ENCODE measurements at places on chromosomes 6 and 20.

DNA sequence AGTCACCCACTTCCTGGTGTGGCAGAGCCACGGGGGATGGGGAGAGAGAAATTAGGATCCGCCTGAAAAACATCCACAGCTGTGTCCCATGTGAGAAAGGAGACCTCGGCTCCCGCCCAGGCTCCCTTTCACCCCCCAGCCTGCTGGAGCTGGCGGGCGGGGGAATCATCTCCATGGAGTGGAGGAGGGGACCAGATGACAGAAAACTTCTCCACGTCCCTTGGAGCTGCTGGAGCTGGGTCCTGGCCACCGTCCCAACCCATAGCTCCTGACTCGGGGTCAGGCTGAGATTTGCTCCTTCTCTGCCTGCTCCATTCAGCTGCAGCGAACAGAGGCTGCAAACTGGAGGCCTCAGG is 113.8 kb downstream of the CEBPB start:
- no peak for DNase-seq

DNA sequence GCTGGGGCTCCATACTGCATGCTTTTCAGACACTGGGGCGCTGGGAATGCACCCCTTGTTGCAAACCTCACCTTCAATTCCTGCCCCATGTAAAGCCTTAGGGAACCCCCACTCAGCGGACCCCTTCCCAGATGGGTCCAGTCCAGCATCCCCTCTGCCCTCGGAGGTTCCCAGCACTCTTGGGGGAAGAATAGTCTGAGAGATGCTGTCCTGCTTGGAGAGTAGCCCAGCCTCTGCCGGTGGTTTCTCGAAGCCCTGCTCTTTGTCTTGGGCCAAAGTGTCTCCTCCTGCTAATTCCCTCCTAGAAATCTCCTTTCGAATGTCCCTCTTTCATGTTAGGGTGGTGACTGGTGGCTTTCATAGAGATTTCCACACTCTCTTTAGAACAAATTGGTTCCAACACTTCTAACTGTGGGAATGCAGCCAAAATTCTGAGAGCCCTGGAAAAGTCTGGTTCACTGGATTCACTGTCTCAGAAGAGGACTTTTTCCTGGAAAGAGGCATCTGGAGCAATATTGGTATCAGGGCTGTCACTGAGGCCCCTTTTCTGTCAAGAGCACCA is 24.9 kb upstream of the SULF2 start:
- DNase-seq, result no peak

- no peak for DNase-seq
Observed at GRCh38 chr20:63961664-63962425, 5.6 kb upstream of the UCKL1 start.

- DNase-seq, result no peak
Observed at GRCh38 chr6:137013738-137014602, 30.8 kb downstream of the IL20RA start.

- DNase-seq, result no peak
Observed at GRCh38 chr6:56757588-56757984, 114.9 kb upstream of the DST start.

DNA sequence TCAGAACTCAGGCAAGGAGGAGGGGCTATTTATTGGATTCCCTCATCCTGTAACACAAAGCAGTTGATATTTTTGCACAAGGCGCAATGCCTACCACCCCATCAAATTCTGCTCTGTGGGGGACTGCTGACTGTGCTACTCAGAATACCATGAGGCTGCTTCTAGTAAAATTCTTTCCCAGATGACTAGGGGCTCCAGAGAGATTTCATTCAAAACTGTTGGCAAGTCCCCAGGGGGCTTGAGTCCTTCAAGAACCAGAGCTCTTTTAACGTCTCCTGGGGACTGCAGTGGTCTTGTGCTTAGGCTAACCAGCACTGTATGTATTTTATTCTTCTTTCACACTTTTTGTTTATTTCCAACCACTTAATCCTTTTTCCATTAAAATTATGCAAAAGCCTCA is 365.9 kb upstream of the AGPAT4 start:
- no peak for DNase-seq

GRCh38 chr6:138689849-138690248 is 83.7 kb upstream of the CCDC28A start:
- no peak for DNase-seq

DNA sequence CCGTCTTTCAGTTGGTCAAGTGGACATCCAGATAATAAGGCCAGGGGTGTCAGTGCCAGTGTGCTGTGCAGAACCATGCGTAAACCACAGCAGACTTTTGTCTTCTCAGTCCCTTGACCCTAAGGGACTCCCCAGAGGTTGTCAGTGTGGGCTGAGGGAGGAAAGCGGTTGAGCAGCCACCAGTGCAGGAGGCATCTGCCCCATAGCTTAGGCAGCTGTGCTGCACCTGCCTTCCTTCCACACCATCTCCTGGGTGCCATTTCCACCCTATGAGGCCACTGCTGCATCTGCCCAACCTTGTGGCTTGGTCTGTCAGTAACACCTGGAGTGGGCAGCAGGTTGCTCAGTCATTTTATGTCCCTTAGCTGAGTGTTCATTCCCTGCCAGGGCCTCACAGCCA is 26.0 kb downstream of the PRPF6 start:
- DNase-seq, result no peak

GRCh38 chr20:45044084-45044573 is 56.8 kb downstream of the KCNS1 start:
- no peak for DNase-seq

GRCh38 chr20:56467968-56468315 is 485 bp upstream of the RTF2 start:
- DNase-seq, result no peak

DNA sequence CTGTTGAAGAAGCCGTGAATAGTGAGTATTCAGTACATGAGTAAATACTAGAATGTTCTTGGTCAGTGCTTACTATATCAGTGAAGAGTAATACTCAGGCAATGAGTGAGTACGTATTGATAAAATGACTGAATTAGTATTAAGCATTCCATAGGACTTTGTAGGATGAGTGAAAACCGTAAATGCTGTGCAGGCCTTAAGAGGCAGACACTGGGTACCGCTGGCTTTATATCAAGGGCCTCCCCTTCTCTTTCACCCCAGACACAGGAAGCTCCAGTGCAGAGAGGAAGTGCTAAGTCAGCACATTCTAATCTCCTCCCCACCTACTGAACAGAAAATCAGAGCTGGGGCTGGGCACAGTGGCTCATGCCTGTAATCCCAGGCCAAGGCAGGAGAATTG is 24.2 kb downstream of the POFUT1 start:
- DNase-seq, result no peak

DNA sequence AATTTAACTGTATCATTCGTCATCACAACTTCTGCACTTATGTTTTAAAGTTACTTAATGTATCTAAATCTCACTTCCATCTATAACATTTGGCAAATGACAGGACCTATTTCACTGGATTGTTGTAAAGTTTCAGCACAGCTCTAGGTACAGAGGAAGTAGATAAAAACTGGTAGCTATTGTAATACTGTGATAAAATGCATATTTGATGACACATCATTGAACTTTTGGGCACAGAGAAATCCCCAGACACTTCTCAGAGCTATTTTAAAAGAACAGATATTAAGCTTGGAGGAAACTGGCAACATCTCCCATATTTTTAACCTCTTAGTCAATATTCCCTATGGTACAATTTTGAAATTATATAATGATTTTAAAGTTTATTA is 138.7 kb downstream of the RFPL4B start:
- no peak for DNase-seq

DNA sequence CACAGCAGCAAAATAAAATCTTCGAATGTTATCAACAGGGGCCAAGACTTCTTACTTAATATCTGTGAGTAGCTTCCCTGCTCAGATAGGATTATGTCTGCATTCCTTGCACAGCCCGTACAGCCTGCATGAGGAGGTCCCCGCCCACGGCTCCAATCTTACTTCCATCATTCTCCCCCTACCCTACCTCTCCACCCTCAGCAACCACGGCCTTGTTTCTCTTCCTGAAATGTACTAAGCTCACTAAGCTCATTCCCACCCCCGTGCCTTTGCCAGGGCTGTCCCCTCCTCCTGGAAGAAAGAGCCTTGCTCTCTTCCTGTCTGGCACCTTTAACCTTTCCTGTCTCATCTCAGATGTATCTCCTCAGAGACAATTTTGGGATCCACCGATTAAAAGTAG is 120.4 kb downstream of the BCAS1 start:
- no peak for DNase-seq

GRCh38 chr6:116500969-116501433 is 10.4 kb upstream of the CALHM5 start:
- DNase-seq, result no peak

DNA sequence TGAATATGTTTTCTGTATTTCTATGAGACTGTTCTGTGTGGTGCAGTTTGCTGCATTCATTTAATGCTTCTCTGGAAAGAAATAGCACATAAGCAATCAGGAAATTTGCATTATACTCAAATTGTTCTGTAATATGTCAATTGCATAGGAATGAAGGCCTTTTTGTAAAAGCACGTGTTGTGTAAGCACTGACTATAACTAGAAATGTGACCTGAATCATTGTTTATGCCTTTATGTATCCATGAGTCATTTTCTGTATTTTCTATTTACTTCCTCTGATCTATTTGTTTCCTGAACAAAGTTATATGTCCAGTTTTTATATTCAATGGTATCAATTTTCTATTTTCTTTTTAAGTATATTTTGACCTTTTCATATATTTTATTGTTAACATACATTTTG is 1455.3 kb downstream of the GRIK2 start:
- DNase-seq, result no peak

GRCh38 chr6:3291346-3291745 is 32.6 kb downstream of the PSMG4 start:
- DNase-seq, result no peak

DNA sequence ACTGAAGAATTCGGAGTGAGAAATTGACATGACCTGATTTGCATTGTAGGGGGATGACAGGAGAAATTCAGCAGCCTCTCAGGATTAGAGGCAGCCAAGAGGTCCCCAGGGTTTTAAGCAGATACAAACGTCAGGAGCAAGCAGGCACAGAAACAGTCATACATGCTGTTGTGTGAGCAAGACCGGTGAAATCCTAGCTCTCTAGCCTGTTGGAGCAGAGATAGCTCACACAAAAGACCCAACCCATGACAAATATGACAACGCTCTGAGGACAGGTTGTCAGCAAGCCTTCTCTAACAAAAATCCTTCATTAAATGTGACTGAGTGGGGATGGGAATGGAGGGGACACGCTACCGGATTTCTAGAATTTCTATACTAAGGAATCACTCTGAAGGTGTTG is 23.0 kb upstream of the AKAP12 start:
- no peak for DNase-seq

DNA sequence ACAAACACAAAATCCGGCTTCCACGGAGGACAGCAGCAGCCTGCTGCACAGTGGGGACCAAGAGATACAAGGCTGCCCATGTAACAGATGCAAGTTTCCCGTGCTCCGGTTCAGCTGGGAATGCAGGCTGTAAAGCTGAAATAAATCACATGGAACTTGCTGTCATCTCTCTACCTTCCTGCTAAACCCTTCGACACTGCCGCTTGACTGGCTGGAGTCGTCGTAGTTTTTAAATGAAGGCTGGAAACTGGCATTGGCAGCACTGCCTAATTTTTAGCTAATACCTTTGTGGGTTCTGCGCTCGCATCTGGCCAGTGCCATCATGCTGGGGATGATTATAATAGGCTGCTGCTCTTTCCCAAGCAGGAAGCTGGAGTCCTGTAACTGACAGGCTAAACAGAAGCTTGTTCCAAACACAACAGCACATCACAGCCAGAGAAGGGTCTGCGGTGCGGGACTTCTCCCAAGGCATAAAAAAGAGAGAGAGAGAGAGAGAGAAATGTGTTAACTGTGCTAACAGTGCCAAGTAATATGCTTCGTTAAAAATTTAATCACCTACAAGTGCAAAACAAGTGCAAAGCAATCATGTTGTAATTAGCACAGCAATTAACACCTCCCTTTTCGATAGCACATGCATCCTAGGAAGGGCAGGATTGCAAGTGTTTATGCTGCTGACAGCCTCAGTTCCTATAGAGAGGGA is 146.1 kb downstream of the TFAP2A start:
- DNase-seq, result no peak

GRCh38 chr20:52983726-52984450 is 11.7 kb downstream of the TSHZ2 start:
- no peak for DNase-seq

GRCh38 chr6:101181006-101181405 is 212.5 kb upstream of the GRIK2 start:
- no peak for DNase-seq

GRCh38 chr6:90415178-90415577 is 118.5 kb upstream of the BACH2 start:
- no peak for DNase-seq

- DNase-seq, result no peak
Observed at GRCh38 chr20:48411919-48412522, 415.8 kb downstream of the PREX1 start.

- DNase-seq, result peak; percentile 47
Observed at GRCh38 chr6:107730683-107731314, 93.3 kb downstream of the SCML4 start.

- no peak for DNase-seq
Observed at GRCh38 chr20:62355516-62355877, 11.6 kb downstream of the LAMA5 start.
